SW 1271 (cell line): ENCODE measurements at places on chromosomes 16 and 17.

DNA sequence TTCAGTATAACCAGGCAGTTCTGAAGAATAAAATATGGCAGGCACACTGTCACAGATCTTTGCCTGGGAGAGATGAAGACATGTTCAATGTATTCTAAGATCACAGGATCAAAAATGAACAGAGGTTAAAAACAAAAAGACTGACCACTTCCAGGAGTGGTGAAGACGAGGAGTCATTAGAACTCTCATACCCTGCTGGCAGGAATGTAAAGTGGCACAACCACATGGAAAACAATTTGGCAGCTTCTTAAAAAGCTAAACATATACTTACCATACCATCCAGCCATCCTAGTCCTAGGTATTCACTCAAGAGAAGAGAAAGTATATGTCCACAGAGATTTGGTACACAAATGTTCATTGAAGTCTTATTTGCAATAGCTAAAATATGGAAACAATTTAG lies 406.3 kb downstream of the NPIPA8 start:
- DNase-seq = no peak

- DNase-seq = no peak
Observed at GRCh38 chr16:12390644-12391043, 413.0 kb downstream of the CPPED1 start.

- DNase-seq = peak; percentile 89
Observed at GRCh38 chr17:61833536-61834193, 29.7 kb downstream of the BRIP1 start.

DNA sequence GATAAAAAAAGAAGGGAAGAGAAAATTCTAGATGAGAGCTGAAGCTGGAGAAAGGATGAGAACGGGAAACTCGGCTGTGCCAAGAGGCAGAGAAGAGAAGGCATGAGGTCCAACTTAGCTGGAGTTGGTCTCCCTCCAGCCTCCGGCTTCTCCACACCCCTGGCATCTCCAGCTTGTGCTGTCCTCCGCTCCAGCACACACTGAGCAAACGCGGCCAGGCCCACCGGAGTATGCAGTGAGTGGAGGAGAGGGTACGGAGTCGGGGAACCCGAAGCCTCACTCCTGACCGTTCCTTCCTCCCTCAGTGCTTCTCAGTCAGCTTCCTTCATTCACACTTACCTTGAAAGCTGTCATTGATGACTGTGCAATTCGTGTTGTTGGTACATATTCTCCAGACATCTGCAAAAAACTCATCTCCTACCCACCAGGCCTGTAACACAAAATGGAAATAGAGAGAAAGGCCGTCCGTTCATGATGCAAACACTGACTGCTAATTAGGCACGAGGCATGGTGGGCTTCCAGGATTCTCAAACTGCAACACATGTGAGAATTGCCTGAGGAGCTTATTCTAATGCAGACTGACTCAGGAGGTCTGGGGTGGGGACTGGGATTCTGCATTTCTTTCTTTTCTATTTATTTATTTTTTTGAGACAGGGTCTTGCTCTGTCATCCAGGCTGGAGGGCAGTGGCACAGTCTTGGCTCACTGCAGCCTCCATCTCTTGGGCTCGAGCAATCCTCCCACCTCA lies 37.0 kb downstream of the EMP2 start:
- no peak for DNase-seq

- no peak for DNase-seq
Observed at GRCh38 chr17:29567304-29567553, 392 bp upstream of the ABHD15 start.

DNA sequence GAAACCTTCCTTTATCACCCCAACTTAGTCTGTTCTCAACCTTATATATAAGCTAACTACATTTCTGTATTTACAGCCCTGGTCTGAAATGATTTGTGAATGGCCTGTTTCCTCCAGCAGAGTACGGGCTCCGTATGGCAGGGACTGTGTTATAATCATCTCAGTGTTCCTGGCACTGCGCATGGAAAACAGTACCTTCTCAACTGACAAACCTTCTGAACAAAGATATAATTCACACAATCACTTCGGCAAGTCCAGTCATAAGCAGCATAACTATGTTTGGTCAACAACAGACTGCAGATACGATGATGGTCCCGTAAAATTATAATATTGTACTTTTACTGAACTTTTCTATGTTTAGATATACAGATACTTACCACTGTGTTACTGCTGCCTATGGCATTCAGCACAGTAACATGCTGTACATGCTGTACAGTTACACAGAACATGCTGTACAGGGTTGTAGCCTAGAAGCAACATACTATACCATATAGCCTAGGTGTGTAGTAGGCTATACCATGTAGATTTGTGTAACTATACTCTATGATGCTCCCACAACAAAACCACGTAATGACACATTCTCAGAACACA lies 30.0 kb downstream of the ANKFY1 start:
- no peak for DNase-seq
